ENCODE measurements at places on chromosomes 5 and 9.
A peak's percentile ranks its signal among the peaks of the same experiment; 100 is the strongest.

DNA sequence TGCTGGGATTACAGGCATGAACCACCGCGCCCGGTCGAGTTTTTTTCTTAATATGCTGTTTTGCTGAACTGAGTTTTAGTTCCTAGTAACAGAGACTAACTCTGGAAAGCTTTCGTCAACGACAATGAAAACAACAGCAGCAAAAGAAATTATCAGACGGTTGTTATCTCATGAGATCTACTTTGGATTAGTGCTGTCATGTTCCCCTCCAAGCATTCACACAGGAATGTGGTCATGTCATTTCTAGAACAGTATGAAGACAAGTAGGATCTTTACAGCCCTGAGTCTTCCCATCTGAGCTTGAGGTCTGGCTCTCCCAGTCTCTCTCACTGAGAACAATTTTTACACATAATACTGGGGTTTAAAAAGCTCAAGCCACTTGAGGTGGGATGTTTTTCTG is 4.0 kb upstream of the ANKRD33B start:
- DNase-seq: no peak

- no peak for DNase-seq
These were observed 58.4 kb downstream of the DAB2IP start for GRCh38 chr9:121709798-121710197.

DNA sequence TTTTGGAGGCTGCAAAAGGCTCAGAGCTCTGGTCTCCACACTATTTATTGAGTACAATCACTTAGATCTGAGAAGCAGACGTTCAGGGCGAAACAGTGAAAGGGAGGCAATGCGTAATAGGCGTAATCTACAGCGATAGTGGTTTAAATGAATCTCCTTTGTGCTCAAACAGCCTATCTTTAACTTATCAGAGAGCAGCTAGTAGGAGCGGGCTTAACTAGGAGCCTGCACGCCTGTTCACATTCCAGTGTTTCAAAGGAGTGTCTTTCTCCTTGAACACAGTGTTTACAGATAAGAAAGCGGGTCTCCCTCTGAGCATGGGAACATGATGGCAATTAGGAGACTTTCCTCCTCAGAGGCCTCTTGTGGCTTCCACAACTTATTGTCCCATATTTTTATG is 49.4 kb downstream of the AP3B1 start:
- DNase-seq: no peak

DNA sequence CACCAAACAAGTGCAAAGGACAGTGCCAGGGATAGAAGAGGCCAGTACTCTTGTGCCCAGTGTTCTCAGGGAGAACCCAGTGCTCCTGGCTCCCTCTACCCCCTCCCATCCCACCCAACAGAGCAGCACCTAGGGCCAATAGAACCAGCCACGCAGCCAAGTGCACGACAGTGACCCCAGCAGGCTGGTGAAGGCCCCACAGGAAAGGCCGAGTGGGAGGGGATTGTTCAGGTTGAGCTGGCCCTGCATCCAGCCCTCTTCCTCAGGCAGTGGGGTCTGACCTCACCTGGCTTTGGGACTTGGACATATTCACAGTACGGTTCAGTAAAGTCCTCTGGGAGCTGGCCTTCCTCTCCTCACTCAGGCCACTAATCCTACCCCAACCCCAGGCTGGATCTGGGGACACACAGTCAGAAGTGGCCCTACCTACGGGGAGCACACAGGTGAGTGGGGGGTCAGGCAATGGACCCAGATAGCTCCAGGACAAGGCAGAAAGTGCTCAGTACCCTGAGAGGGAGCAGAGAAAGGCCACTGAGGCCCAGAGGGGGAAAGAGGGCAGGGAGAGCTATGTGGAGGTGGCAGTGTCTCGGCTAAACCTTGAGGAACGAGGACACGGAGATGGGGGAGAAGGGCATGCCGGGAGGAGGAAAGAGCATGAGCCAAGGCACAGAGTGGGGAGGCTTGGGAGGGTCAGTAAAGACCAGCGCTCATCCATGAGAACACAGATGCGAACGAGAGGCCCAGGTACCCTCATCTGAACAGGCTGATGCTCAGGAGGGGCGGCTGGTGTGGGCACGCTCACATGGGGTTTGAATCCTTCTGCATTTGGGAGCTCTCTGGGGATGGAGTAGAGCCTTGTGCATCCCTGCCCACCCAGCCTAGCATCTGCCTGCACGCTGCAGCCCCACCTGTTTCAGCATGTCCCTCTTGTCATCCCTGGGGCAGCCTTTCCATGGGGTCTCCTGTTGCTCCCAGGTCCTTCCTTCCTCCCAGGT is 25.6 kb downstream of the POLR1E start:
- no peak for DNase-seq

DNA sequence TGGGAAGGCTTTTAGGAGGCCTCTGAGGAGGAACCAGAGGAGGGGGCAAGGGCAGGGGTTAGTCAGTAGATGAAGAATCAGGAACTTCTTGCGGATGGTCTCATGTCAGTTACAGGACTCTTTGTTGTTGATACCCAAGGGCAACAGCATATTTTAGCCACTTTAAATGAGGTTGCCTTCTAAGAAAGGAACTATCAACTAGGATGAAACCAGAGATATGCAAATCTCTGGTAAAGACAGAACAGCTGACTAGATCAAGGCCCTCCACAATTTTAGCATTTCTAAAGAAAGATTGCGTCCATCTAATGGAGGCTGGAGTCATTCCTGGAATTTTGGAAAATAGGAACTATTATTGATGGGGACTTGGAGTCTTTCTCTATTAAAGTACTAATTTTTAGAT is 57.7 kb upstream of the KLF4 start:
- no peak for DNase-seq

DNA sequence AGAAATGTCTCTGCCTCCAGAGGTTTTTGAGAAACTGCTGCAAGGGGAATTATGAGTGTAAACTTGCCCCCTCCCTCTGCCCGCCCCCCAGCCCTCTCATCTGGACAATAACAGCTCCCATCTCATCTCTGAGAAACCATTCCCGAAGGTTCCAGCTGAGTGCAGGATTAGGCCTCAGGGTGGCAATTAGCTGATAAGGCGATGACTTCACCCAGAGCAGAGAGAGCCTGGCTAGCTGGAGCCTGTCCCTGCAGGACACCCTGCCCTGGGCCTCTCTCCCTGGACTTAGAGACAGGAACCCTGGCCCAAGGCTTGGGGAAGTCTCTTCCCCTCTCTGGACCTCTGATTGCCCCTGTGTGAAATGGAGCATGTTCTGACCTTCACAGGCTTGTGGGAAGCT is 45.7 kb upstream of the HAND1 start:
- no peak for DNase-seq

- DNase-seq: no peak
These were observed 26.6 kb downstream of the SKP2 start for GRCh38 chr5:36178524-36178890.

- no peak for DNase-seq
These were observed 5.8 kb upstream of the CARNMT1 start for GRCh38 chr9:75033791-75034473.

DNA sequence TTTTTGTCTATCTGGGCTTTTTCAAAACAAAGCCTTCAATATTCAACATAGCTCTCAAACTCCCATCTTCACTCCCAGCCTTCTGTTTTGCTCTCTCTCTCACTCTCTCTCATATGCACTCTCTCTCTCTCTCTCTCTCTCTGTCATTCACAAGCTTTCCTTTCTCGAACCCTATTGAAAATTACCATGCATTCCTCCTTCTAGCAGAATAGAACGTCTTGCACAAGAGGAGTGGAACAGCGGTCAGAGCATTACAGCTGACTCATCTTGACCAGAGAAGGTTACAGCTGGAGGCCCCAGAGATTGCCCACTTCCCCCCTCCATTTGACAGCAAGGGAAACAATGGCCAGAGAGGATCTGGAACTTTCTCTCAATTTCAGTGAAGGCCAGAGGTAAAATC is 51.0 kb upstream of the LIFR start:
- DNase-seq: no peak

DNA sequence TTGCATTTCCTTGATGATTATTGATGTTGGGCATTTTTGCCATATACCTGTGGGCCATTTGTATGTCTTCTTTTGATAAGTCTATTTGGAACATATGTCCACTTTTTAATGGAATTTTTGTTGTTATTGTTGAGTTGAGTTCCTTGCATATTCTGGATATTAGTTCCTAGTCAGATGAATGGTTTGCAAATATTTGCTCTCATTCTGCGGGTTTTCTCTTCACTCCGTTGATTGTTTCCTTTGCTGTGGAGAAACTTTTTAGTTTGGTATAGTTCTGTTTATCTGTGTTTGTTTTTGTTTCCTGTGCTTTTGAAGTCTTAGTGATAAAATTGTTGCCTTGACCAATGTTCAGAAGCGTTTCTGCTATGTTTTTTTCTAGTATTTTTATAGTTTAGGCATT is 13.0 kb downstream of the OSMR start:
- DNase-seq: no peak

DNA sequence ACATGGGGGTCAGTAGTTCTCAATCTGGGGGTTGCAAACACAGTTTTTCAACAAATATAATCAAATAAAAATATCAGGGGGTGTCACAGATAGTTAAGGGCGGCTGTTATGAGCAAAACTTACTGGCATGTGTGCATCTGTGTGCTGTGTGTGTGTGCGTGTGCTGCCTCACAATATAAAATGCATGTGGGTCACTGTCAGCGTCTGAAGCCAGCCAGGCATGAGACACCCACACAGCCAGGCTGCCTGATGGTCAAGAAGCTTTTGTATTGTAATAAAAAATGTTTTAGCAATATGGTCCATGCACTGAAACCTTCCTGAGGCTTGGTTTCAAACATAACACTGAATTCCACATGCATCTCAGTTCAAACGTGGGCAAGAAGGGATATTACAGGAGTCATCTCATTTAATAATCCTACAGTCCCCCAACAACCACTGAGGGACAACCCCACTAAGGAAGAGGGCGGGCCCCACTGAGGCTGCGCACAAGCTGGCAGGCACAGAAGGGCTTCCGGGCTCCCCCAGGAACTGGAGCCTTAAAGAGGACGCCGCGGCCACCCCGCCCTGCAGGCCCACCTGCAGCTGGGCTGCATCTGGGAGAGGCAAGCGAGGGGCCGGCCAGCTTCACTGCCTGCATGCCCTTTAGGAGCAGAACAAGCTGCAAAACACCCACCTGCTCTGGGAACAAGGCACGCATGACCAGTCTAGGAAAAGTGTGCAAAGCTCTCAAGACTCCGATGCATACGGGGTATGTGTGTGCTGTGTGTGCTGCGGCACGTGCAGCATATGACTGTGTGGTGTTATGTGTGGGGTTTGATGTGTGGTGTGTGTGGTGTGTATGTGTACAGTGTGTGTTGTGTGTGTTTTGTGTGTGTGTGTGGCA is 14.1 kb downstream of the SEMA4D start:
- peak; percentile 74 for DNase-seq

- no peak for DNase-seq
These were observed 101.2 kb downstream of the NLN start for GRCh38 chr5:65823204-65823603.

GRCh38 chr9:16039218-16039987 is 486.6 kb downstream of the CCDC171 start:
- no peak for DNase-seq

Measured in activated gamma-delta T cell treated with Interleukin-2 at 50 U/mL for 16 hours (primary cell).